ENCODE measurements at places on chromosomes 13 and 19.
A peak's percentile ranks its signal among the peaks of the same experiment; 100 is the strongest.

DNA sequence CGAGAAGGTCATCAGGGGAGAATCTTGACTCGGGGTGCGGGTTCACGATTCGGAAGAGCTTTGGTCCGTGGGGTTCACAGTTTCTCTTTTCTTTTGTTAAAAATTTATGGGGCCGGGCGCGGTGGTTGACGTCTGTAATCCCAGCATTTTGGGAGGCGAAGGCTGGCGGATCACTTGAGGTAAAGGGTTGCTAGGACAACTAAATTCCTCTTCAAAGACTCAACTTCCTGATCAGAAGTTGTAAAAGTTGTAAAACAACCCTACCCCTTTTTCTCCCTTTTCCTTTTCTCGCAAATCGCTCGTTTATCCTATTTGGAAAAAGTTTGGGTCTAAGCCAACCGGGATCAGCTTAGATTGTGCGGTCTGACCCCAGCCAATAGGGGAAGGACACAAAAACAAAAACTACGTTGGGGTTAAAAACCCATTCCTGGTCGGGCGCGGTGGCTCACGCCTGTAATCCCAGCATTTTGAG is 673 bp downstream of the ZNF486 start:
- no peak for DNase-seq

DNA sequence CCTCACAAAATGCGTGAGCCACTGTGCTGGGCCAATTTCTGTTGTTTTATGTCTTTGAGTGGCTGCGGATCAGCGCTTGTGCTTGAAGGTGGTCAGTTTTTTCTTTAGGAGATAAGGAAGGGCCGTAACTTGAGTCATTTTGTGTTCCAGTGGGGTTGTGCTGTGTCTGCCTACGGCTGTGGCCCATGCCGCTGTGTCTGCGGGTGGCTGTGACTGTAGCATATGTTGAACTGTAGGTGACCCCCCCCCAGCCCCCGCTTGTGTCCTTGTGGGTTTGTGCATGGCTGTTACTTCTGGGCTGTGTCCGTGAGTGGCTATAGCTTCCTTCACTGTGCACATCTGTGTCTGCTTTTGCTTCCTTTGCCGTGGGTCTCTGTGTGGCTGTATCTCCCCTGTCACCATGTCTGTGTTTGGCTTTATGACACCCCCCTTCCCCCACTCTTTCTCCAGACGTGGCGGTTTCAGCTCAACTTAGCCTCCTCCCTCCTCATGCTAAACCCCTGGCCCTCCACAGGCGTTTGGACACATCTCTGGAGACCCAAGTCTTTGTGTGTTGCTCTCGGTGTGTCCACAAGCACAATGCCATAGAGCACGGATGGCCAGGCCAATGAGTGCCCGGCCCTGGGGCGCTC is 675 bp downstream of the PPP1R14A start:
- DNase-seq = no peak

GRCh38 chr13:76764916-76765315 is 121.3 kb downstream of the KCTD12 start:
- no peak for DNase-seq

GRCh38 chr13:100976993-100977392 is 302.4 kb upstream of the TMTC4 start:
- DNase-seq = no peak

- no peak for DNase-seq
These were observed 17.3 kb downstream of the DHRS12 start for GRCh38 chr13:51786425-51787265.

DNA sequence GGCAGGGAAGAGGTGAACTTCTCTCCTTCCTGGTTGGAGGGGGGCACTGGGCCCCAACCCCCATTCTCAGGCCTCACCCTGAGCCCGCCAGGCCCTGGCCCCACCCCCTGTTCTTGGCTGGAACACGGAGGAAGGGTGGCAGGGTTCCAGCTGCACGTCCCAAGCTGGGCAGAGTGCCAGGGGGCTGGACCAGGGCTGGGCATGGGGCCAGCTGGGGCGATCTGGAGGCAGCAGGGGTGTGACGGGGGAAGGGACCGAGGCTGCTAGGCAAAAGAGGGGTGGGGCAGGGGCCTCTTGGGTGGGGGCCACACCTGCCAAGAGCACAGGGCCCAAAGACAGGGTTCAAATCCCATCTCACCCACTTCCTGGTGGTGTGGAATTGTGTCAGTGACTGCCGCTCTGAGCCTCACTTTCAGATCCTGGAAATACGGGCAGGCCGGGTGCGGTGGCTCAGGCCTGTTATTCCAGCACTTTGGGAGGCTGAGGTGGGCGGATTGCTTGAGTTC is 2.2 kb downstream of the HIF3A start:
- peak; percentile 96 for DNase-seq

DNA sequence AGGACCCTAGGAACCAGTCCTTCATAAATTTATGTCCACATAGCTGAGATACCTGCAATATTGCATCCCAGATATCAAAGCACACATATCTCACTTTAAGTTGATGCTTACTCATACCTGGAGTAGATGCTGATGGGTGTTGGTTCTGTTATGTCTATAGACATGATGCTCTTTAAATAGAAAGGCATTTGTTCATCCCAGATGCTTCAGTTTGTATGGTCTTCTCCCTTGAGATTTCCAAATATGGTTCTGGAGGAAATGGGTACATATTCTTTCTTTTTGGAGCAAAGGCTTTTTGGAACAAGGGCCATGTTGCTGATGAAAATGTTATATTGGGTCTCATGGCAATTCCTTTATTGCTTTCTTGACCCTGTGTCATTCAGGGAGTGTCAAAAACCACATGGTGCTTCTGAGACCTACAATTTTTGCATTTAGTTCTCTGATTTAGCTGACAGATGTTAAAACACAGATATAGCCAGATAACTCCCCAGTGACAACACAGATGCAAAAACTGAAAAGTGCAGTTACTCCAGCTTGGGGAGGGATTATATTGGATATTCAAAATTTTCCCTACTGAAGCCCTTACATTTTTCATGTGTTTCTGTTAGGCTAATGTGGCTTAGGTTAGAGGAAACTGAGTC is 211.4 kb downstream of the KCNRG start:
- DNase-seq = no peak

DNA sequence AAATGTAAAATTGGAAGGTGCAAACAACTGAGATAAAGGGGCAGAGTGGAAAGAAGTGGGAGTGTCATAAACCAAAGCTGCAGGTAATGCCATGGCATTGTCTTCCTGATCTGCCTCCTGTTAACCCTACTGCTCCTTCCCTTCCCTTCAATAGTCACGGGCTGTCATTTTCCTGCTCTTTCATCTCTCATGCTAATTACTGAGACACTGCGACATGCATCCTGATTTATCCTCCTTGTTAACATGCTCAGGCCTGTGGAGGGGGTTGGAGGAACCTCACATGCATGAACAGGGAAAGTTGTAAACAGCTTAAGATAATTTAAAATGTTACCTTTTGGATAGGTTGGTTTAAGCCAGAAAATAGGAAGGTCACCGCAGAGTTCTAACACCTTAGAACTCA is 27.2 kb downstream of the CNMD start:
- no peak for DNase-seq

- DNase-seq = no peak
These were observed 193.9 kb upstream of the RNF113B start for GRCh38 chr13:98370806-98371515.

GRCh38 chr13:29239653-29240525 is 355.6 kb downstream of the SLC7A1 start:
- DNase-seq = no peak

DNA sequence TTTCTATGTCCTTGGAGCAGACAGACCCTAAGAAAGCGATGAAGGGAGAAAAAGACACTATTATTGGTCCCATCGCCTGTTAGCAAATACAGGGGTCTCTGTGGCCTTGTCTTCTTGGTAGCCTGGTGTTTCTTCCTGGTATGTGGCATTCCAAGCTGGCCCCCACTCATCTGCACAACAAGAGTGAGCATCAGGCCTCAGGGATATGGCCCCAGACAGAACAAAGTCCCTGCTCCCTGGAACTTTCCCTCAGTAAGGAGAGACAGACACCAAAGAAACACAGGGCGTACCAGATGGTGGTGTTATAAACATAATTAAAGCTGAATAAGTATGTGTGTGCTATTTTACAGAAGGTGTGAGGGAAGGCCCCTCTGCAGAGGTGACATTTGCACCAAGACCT is 48.2 kb upstream of the KPNA3 start:
- no peak for DNase-seq

GRCh38 chr19:6579450-6580178 is 11.3 kb downstream of the CD70 start:
- DNase-seq = no peak

All from NCI-H748 treated with DMSO at 0.1 percent for 48 hours (cell line).